ENCODE measurements at places on chromosomes 3 and 15.

GRCh38 chr3:15496341-15496664, 25.2 kb downstream of the COLQ start:
- DNase-seq: no peak

GRCh38 chr3:129917423-129918007, 24.0 kb upstream of the TMCC1 start:
- no peak for DNase-seq

GRCh38 chr3:114332342-114333179, 38.7 kb downstream of the TIGIT start:
- no peak for DNase-seq

- peak; percentile 91 for DNase-seq
Observed at GRCh38 chr15:67013696-67014095, 51.7 kb upstream of the SMAD3 start.

DNA sequence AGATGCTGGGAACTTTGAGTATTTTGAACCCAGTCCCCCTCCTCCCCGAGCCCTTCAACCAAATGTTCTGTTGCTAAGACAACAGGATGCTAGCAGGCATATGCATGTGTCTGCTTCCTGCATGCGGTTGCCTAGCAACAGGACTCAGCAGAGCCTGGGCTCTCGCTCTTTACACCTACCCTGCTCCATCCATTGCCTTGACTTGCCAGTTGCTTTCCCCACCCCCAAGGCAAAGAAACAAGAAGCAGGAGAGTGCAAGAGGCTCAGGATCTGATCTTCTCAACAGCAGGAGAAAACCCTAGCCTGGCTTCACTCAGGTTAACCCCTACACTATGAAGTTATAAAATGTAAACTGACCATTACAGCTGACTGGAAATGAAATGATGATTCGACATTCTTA, 393.0 kb downstream of the IGSF11 start:
- DNase-seq: peak; percentile 27

GRCh38 chr3:146594843-146595482, 10.2 kb downstream of the PLSCR5 start:
- peak; percentile 8 for DNase-seq

GRCh38 chr15:71048913-71049675, 66.2 kb upstream of the THSD4 start:
- peak; percentile 78 for DNase-seq

GRCh38 chr15:39022532-39023305, 458.1 kb upstream of the RASGRP1 start:
- DNase-seq: no peak

DNA sequence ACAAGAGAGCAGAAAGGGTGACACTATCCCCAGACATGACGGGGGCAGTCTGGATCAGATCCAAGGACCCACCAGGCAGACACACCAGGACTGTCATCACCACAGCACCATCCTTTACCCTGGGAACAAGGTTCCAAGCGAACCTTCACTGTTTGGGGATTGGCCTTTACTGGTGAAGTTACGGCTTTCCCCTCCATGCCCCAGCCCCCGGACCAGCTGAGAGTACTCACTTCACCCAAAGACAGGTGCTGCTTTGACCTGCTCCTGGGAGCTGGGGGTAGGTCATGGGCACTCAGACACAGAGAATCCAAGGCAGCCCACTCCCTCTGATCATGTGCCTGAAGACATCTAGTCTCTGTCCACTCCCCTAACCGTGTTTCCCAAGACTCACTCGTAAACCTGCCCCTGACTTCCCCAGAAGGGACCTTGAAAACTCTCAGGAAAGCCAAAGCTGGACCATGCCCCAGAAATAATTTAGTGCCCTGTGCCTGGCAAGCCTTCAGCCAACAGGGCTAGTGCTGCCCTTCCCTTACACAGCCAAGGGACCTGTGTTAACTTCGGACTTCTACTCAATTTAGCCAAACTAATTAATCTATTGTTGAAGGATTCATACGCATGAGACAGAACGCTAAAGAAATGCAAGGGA, 2.8 kb downstream of the RRP9 start:
- DNase-seq: no peak

GRCh38 chr3:3109407-3110298, 521 bp downstream of the IL5RA start:
- DNase-seq: no peak

DNA sequence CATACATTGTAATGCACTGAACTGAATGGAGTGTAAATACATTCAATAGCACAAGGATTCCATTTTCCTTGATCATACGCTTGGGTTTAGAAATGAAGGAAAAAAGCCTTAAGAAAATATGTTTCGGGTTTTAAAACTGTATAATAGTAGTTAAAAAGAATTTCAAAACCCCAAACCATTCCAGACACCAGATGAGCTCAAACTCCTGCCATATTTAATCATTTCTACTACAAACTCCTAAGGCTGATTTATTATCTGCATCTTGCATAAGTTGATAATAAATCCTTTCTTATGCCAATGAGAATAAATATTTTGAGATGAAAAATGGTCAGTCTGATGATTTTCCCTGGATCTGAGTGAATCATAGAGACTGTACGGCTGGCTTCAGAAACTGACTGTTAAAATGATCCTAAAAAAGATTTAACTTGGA, 51.0 kb downstream of the NR1D2 start:
- no peak for DNase-seq

- DNase-seq: no peak
Observed at GRCh38 chr3:5390936-5391625, 203.6 kb downstream of the EDEM1 start.

DNA sequence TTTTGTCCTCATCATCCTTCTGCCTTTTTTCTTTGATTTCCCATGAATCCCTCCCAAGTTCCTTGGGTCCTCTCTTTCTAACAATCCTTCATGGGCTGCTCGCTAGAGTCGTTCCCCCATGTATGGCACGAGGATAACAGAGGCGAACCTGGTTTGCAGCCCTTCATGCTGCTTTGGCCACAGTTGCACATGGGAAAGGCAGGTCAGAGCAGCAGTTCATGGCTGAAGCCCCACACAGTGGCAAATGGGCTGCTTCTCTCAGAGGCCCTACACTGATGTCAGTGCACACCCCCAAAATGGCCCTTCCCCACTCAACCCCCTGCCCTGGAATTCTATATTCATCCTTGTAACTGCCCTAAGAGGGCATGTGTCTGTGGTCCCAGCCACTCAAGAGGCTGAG, 335.4 kb upstream of the IGF1R start:
- no peak for DNase-seq
